Left cardiac atrium (tissue), 4 donors: ENCODE measurements at places on chromosomes 12 and 14. TPM values are rescaled to one million over a fixed set of nuclear protein-coding genes. Genes with fewer than 3 reads are reported as not detected.
A peak's percentile ranks its signal among the peaks of the same experiment; 100 is the strongest.

Gene SLC10A1
- total RNA-seq, result not detected

Gene LRRIQ1
- total RNA-seq, result 0.21 TPM

Gene RFX4
- not detected for total RNA-seq

Gene KRT80
- total RNA-seq, result not detected

Gene PLCZ1
- not detected for total RNA-seq

Gene FAIM2
- total RNA-seq, result 6.4 TPM

Gene RASSF9
- 2.5 TPM for total RNA-seq

Gene KCNH3
- 0.73 TPM for total RNA-seq

GRCh38 chr12:68007466-68007865 lies 18.2 kb downstream of the IFNG-AS1 start:
- no peak for DNase-seq

DNA sequence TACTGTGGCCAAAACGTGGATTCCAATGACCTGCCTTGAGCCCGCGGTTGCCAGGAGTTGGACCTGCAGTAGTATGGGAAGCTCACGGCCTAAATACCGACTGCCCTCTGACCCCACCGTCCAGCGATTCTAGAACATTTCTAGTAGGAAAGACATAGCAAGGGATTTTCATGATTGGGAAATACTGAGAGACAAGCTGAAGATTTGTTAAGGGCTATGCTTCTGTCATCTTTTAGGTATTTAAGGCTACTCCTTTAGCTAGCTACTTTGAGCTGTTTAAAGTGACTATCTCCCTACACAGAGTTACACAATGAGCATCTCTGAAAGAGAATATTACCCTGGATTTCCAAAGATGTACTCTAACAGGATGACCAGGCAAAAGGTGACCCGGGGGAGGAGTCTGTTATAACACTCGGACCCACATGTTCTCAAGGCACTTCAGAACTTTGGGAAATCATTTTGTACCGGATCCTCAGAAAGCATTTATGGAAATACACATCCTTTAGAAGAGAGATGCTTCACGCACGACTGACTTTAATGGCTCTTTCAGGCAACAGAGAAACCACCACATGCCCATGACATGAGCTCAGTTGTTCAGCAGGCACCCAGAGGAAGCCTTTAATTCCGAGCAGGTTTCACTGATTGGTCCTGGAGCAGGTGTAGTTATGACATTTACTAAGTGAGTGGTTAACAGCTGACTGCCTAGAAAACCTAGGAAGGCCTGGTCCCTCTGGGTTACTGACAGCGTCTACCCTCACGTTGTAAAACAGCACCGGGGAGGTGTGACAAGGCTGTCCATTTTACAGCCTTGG lies 4.2 kb downstream of the BAG5 start:
- DNase-seq, result no peak

DNA sequence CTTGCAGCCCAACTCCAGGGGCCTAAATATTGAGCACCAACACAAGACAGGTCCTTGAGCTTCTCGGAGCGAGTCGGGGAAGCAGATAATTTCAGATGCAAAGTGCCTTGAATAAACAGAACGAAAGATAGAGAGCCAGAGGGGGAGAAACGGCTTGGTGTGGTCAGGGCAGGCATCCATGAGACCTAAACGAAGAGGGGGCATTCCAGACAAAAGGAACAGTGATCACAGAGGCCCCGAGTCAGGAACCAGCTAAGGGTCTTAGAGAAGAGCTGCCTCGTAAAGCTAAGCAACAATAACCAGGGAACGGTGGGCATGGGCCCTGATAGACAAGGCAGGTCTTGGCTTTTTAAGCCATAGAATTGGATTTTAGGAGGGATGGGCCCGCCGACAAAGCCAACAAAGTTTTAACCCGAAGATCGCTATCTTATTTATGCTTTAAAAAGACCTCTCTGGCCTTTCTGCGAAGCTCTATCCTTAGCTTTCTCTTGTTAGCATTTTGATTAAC lies 421 bp upstream of the ACADS start:
- no peak for DNase-seq

- no peak for DNase-seq
These were observed 77.2 kb downstream of the PPP1R12A start for GRCh38 chr12:79857675-79858074.

- DNase-seq, result no peak
These were observed 116.4 kb downstream of the DICER1 start for GRCh38 chr14:95040708-95041476.

GRCh38 chr12:238116-238515 lies 24.2 kb upstream of the SLC6A12 start:
- no peak for DNase-seq

GRCh38 chr12:6810758-6811157 lies 10.9 kb upstream of the GPR162 start:
- no peak for DNase-seq

- no peak for DNase-seq
These were observed 27.6 kb downstream of the ETV6 start for GRCh38 chr12:11677093-11677492.

DNA sequence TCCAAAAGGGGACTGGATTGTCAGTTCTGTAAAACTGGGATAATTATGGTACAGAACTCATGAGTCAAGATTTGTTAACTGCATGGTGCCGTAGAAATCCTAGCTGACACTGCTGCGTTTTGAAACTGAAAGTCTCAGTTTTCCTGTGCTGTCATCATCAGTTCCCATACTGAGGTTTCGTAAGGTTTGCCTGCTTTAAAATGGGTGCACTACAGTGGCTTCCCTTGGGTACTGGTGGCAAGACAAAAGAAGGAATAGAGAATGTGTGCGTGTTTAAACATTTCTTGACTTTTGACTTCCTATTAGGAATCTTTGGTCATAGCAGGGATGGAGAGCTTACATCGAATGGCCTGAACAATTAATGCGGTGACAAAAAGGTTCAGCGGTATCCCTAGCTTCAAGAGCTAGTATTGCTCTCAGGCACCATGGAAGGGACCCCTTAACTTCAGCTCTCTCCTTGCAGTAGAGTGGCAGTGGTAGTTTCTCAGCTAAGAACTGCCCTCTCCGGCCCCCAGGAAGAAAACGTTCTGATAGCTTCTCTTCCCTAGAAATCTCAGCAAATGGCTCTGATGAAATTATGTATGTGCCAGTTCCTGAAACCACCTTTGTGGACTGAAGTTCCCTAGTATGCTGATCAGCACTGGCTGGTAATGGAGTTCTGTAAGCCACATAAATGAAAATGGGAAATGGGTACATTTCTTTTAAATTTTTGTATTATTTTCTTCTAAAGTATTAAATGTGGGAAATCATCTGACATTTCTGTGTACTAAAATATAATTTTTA lies 28.9 kb downstream of the ANO6 start:
- no peak for DNase-seq

GRCh38 chr12:16165506-16165905 lies 112.0 kb downstream of the SLC15A5 start:
- peak; percentile 38 for DNase-seq

DNA sequence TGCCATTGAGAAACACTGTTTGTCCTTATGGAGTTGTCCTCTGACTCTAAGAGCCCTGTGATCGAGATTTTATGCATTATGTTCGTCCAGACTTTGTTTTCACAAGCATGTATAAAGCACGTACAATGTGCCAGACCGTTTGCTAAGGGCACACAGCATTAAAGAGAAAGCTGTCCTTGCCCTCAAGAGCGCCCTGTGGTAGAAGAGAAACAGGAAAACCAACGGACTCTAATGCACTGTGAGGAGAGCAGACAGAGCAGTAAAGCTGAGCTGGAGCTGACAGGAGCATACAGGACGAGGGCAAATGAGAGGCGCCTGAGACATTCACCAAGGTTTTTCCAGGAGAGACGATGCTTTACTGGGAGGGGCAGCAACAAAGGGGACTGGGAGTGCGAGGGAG lies 66.2 kb upstream of the OVCH1 start:
- DNase-seq, result no peak

DNA sequence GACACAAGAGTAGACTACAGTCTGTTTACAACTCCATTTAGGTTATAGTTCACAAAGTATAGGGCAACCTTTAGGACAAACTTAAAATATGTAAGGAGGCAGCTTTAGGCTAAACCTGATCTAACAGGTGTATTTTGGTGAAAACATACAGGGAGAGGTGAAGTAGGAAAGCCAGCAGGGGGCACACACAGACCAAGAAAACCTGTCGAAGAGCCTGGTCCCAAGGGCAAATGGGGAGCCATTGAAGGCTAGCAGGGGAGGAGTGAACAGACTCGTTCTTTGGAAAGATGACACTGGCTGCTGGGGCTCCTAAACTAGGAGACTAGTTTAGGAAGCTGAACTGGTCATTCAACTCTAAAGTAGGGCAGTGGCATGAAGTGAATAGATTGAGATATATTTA lies 138.8 kb upstream of the WSCD2 start:
- no peak for DNase-seq

GRCh38 chr12:99157946-99158345 lies 489.6 kb upstream of the GARIN6 start:
- DNase-seq, result no peak

DNA sequence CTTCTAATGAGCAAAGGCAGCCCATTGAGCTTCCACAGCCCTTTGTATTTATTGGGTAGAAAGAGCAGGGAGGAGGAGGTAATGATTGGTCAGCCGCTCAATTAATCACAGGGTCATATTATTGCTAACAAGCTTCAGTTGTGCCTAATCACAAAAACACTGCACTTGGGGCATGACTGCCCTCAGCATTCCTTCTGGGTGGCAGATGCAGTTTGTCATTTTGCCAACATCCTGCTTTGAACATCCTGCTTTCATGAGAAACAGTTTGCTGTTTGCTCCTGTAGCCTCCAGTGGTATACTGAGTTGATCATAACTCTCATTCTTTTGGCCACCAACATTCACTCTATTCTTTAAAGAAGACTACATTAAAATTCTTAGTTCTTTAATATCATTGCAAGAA lies 462.9 kb upstream of the MIS18BP1 start:
- DNase-seq, result no peak

DNA sequence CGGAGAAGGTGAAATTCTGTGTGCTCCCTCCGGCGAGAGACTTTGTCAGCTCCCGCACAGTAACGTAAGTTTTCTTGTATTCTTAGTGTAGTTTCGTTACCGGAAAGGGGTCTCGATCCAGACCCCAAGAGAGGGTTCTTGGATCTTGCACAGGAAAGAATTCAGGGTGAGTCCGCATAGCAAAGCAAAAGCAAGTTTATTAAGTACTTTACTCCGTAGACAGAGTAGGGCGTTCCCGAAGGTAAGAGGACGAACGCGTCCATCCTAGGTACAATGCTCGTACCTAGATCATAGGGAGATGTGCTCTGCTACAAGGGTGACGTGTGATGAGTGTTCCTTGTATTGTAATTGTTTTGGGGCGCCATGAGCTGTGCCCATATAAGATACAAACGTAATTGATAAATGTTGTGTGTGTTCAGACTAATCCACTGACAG lies 293 bp downstream of the IFI27L1 start:
- no peak for DNase-seq

DNA sequence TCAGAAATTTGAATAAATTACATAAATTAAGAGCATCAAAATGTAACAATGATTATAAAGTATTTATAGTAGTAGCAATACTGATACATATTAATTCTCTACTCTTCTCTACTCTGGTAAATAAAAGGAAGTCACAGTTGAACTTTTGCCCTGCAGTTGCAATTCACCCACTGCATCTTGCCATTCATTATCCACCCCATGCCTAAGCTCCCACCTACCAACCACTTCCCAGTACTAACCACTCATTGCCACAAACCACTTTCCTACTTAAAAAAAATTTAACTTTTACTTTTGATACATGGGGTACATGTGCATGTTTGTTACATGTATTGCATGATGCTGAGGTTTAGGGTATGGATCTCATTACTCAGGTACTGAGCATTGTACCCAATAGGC lies 174.0 kb downstream of the RASSF9 start:
- DNase-seq, result no peak
